ENCODE measurements at places on chromosomes 3 and 15.

DNA sequence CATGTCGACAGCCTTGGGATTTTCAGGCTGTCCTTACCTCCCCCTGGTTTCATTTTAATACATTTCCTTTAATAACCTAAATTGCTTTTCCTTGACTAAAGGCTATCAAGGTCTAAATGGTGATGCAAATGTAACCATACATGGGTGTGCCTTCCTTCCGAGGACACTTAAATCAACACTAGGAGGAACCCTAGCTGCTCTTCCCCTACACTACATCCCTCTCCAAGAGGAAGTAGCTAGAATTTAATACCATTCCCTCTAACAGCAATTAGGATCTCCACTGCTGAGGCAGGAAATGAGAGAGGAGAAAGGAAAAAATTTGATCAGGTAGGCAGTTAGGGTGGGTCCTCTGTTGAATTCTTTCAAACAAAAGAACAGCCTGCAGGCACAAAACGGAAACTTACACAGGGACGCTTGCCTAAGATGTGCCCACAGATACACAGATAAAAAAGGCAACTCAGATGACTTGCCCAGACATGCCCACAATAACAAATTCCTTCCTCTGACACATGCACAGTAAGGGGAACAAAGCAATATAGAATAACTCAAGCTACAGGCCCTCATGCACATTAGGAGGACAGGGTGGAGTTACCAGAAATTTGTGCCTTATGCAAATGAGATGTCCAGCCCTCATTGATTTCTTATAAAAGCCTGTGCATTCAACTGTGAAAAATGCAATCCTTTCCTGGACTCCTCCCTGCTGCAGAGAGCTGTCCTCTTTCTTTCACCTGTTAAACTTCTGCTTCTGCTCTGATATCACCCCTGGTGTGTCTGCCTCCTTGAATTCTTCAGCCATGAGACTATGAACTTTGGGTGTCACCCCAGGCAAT lies 1024.4 kb upstream of the CADM2 start:
- DNase-seq: peak; percentile 23

GRCh38 chr3:121481106-121481880 lies 64.5 kb downstream of the POLQ start:
- no peak for DNase-seq

- DNase-seq: peak; percentile 37
These were observed 115.1 kb downstream of the SPATA16 start for GRCh38 chr3:173025941-173026340.

DNA sequence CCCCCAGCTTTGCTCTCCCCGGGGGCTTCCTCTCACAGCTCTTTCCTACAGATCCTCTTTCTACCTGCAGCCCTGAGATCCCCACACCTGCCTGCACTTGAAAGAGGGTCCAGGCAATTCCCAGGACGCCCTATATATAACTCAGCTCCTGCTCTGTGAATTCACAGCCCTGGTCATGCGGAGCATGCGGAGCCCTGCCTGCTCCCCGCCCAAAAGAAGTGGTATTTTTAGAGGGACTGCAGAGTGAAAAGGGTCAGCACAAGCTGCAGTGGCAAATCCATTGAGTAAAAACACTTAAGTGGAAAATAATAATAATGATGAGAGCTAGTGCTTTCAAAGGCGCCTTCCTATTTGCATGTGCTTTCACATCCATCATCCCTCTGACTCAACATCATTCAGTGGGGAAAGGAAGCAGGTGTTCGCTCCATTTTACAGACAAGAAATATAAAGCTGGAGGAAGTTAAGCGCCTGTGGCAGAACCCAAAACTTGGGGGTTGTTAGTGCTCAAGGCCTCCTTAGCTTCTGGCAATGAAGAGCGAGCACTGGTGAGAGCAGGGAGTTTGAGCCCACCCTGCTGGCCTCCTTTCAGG lies 76.3 kb upstream of the LIPC start:
- DNase-seq: no peak

GRCh38 chr15:51085764-51086163 lies 8.9 kb downstream of the TNFAIP8L3 start:
- no peak for DNase-seq

DNA sequence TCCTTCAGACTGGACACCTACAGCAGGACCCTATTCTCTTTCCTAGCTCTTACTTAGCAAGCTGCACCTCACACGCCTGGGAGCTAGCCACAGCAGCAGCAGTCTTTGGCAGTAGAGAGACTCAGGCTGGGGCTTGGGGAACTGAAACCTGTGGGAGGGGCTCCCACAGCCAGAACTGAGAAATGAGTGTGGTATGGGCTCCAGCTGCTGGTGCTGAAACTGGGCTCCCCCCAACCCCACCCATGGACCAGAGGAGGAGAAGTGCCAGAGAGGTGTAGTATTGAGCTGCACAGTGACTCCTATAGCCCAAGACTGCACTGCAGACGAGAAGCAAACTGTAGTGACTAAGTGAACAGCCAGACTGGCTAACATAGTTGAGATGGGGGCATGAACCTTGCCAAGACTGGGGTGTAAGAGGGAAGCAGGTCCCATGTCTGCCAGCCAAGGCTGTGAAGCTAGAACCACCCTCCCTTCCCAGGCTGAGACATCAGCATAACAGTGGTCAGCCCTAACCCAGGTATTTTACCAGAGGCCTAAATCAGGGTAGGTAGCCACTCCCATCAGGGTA lies 62.5 kb downstream of the MYO5A start:
- DNase-seq: no peak

- DNase-seq: no peak
These were observed 5.1 kb downstream of the SLC24A1 start for GRCh38 chr15:65626856-65627255.

GRCh38 chr3:105865016-105865623 lies 3.7 kb downstream of the CBLB start:
- no peak for DNase-seq

DNA sequence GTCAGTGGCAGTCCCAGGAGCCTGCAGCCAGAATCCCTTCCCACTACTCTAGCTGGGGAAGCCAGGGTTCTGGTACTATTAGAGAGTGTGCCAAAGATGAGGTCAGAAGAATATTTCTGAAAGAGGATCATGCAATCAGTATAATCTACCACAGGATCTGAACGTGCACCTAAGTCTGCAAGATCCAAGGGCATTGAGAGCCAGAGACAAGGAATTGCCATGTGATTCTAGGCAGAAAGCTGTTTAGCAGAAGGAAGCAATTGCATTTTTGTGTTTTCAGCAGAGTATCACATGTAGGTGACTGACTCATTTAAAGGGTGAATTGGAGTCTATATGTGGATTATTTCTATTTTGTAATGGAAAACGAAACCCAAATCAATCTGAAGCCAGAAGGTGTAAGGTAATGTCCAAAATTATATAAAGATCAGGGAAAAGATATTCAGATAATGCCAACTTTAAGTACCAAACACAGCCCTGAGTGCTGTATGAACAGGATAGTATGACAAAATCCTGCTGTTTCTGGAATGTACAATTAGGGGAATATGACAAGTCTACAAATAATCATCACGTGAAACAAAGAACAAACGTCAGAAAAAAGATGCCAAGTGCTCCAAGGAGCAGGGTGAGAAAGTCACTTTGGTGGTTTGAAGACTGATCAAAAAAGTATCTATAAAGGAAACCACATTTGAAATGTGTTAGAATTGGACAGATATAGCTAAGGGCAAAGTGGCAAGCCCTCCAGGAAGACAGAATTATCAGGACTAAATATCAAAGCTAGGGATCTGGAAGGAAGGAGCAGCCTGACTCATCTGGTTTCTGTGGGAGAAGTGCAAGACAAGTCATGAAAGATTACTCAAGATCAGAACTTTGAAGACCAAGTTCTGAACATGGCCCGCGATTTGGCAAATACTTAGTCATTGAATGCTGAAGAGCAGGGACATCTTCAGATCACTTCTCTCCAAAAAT lies 1036.6 kb downstream of the NTRK3 start:
- DNase-seq: no peak

DNA sequence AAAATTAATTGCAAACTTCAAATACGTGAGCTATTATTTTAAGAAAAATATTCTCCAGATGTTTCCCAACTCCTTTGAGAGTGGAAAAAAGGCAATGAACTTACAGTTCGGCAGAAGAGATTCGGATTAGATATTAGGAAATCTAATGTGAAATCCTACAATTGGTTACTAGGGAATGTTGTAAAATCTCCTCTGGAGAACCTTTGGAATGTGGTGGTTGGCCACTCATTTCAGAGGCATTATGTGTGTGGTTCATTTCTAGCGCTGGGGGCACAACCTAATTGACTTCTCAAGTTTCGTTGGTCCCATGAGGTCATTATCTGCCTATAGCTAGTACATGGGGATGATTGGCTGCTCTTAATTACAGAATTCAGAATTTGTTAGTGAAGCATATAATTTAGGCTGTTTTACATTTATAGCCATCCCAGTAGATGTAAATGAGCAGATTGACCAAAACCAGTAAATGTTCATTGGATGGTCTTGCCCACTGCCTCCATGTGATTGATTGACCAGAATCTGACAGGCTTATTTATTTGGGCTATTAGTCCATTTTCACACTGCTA lies 34.6 kb upstream of the CMSS1 start:
- no peak for DNase-seq

DNA sequence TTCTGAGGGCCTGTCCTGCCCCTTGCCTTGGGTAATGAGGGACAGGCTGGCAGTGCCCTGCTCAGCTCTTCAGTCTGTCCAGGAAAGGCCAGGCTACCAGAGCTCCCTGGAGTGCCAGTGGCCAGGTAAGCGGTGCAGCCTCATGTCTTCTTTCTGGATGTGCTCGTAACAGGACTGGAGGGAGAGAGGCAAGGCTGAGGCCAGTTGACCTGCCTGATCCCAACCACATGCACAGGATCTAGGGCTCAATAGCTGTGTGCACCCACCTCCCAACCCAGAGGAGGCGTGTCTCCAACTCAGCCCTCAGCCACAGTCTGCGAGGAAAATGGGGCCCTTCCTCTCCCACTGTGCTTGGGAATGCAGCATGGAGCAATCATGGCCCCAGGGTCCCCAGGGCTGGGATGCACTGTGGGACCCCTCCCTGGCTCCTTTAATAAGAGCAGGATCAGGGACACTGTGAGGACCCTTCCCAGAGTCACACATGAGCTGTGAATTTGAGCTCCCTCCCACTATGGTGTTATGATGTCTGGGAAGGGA lies 22.5 kb downstream of the ALS2CL start:
- DNase-seq: no peak

Measured in OCI-M1 (cell line).